Fibroblast of skin of left quadriceps (primary cell): ENCODE measurements at places on chromosomes 3 and 15.

- DNase-seq, result no peak
Observed at GRCh38 chr3:32757618-32758374, 60.0 kb upstream of the TRIM71 start.

DNA sequence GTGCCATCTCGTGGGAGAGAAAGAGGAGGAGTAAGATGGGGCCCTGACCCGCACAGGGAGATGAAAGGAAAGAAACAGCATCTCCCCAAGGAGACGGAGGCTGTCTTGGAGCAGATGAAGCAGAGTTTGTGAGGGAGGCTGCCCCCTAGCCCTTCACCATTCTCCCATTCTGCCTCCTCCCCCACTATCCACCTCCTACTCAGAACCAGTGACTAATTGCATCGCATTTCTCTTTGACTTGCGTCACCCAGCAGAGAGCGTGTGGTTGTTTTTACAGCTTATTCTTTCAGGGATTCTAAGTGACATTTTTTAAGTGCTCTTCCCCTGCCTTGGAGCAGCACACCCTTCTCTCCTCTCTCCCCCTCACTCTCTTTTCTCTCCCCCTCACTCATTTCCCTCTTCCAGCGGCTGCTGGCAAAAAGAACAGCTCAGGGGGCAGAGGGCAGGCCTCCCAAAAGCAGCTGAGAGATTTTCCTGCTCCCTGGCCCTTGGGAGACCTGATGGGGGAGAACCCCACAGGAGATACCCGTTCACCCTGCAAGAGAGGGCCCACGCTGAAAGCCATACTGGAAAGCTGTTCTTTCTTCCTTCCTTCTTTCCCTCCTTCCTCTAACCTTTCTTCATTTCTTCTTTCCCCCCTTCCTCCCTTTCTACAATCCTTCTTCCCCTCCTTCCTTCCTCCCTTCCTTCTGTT is 91.8 kb downstream of the MRPL46 start:
- DNase-seq, result peak; percentile 79

GRCh38 chr15:45743426-45744235 is 108.8 kb downstream of the SQOR start:
- no peak for DNase-seq

DNA sequence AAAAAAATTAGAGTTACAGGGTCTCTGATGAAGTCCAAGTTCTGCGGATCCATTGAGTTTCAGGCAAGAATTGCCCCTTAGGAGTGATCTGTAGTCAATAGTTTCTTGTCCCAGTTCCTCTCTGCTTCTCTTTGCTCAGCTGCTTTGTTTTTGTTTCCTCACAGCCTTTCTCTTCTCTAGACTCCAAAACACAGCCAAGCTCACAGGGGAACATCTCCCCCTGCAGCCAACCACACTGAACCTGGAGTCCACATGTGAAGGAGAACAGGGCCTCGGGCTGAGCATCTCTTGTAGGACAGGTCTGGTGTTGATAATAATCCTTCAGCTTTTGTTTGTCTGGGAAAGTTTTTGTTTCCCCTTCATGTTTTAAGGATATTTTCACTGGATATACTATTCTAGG is 202.6 kb upstream of the ATP10A start:
- no peak for DNase-seq

- DNase-seq, result no peak
Observed at GRCh38 chr15:73899197-73900094, 26.1 kb downstream of the TBC1D21 start.
